ENCODE measurements at places on chromosomes 16 and 17. TPM values are rescaled to one million over a fixed set of nuclear protein-coding genes. Genes with fewer than 3 reads are reported as not detected.

DNA sequence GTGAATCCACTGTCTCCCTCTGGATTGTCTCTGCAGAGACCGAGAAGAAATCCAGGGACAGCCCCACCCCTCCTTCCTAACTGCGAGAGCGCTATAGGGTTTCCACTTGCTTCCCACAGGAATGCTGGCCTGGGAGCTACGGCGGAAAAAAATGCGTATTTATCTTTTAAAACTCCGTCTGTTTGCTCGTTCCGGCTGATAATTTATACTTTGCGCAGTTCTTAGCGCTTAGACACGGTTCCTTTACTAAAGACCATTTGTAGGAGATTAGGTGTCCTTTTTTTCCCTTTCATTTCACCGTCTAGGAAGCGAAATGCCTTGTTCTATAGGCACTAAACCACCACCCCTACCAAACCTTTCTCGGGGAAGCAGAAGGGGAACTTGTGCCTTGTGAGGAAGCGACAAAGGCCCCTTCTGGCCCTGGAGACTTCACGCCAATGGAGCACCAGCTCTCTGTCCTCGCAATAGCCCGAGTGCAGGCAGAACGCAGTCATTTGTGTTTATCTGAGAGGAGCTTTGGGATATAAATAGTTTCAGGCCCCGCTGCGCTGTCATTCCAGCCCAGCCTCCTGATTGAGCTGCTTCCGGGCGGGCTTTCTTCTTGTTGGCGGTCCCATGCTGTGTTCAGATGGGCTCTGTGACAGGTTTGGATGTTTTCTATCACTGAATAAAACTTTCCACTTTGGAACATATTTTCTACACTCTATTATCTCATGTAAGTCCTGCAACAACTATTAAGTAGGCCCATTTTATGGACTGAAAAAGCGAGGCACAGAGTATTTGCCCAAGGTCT, 791 bp upstream of the SUPT4H1 start:
- H3K27me3 ChIP-seq: no peaks in the 10 kb centered on the region
- H3K4me1 ChIP-seq: peaks cover 6% of the 10 kb centered on the region
- no peak for DNase-seq
- H3K27ac ChIP-seq: peak overlapping the region; percentile 94

DNA sequence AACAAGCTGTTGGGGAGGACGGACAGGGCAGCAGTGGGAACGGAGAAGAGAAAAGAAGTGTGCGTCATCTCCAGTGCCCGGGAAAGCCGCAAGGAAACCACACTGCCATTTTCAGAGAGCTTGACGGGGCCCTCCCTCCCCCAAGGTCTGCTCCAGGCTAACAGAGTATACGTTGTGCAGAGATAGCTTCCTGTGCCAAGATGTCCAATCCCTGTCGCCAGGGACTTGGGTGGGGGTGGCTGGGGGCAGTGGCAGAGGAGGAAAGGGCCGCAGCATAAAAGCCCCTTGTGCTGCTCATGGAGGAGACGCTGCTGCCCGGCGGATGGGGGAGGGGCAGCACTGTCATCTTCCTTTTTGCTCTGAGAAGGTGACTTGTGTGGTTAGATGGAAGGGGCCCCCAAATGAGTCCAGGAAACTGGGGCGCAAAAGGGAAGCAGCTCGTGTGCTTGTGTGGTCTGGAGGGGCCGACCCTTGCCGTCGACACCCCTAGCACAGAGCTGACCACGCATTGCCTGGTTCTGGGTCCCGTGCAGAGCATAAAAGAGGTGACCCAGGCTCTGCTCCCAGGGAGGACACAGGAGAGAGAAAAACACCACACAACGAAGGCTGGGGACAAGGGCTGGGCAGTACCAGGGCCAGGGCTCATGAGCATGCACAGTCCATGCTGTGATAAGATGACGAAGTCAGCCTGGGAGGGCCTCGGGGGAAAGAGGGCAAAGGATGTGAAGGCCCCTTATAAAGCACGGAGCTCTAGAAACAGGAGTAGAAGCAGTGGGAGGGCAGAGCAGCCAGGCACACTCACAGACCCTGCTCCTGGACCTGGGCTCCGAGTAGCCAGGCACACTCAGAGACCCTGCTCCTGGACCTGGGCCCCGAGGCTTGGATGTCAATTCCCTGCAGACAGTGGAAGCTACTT, 372.7 kb downstream of the SLC39A11 start:
- peaks cover 9% of the 10 kb centered on the region for H3K4me1 ChIP-seq
- H3K27ac ChIP-seq: no peak overlapping the region
- H3K27me3 ChIP-seq: no peaks in the 10 kb centered on the region
- no peak for DNase-seq
- H3K36me3 ChIP-seq: no peaks in the 10 kb centered on the region

GRCh38 chr16:88871730-88872416, 5.4 kb upstream of the PABPN1L start:
- H3K4me1 ChIP-seq: no peaks in the 10 kb centered on the region
- no peak overlapping the region for H3K27ac ChIP-seq
- peaks cover 62% of the 10 kb centered on the region for H3K27me3 ChIP-seq
- no peak overlapping the region for H3K4me3 ChIP-seq
- no peaks in the 10 kb centered on the region for H3K36me3 ChIP-seq

SCARF1 gene
- 5.7 TPM for total RNA-seq
